T-helper 1 cell (primary cell): ENCODE measurements at places on chromosomes 3 and 15.
A peak's percentile ranks its signal among the peaks of the same experiment; 100 is the strongest.

DNA sequence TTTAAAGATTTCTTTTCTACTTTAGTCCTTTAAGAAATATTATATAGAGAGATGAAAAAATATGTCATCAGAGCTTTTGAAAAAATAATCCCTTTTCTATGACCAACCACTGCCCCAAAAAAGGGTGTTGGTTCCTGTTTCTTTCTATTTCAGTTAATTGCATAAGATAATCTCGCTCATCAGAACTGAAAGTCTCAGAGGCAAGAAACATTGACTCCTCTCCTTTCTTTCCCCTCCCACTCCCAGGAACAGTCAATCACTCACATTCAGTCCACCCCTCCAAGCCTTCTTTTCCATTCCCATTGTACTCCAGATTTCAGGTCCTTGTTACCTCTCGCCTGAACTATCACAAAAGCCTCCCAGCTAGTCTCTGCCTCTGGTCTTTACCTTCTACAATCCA, 153.7 kb upstream of the ABI3BP start:
- DNase-seq: no peak

- DNase-seq: no peak
Measured at GRCh38 chr15:38538328-38539007, 26.1 kb downstream of the RASGRP1 start.

DNA sequence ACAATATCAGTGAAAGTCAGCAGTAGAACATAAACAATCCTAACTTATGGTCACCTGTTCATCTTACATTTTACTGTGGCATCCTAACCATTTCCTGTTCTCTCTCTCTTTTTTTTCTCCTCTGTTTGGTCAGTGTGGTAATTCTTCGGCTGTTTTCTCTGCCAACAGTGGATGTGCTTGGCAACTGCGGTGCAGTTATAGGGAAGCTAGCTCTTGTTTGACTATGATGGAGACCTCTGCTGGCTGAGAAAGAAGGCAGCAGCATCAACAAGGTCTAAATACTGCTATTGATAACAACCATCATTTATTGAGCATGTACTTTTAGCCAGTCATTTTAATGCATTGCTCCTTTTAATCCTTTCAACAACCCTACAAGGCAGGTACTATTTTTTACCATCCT, 723 bp upstream of the DRD3 start:
- no peak for DNase-seq

GRCh38 chr3:212432-212831, 15.9 kb downstream of the CHL1 start:
- DNase-seq: no peak

GRCh38 chr3:149080699-149081091, 5.6 kb downstream of the HLTF start:
- no peak for DNase-seq

DNA sequence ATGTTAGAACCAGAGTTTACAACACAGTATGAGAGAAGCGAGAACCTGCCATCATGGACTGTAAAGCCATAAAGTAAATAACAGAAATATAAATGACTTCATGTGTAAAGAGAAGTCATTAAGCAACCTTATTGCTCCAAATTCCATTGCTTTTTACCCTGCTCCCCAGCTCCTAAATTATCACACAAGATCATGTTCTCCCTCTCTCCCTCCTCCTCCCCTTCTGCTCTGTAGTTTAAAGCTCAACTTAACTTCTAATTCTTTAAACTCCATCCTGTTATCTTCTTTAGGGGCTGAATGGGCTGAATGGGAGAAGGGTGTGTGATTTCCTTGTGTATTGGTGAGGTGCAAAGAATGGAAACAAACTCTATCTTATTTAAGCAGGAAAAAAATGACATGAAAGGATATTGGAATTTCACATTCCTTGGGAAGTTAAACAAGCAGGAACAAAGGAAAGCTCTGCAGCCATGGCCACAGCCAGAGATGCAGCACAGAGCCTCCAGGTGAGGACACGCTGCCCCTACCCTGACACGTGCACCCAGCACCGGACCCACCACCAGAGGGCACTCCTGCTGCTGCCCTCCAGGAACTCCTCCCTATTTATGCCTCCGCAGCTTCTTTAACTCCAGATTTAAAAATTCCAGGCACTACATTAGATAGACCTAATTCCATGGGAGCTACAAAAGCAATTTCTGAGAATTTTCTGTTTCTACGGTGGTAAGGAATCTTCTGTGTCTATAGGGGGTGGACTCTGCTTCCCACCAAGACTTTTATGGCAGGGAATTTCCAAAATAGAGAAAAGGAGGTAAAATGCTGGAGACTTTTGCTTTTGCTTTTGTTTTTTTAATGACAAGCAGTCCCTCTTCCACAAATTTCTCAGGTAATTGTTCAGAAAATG, 76.9 kb upstream of the ABI3BP start:
- DNase-seq: peak; percentile 58

DNA sequence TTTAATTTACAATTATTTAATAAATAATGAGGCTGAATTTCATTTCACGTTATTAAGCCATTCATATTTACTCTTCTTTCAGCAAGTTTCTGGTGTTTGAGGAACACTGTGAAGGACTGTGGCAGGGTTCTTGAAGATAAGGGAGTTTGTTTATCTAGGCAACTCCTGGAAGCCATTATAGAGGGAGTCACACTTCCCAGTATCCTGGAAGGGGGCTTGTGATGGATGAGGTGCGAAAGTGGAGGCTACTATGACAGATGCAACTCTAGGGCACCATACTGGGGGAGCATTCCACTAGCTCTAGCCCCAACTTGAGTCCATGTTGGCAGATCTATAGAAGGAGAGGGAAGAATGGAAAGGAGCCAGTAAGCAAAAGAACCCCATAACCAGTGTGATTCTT, 14.4 kb downstream of the CNOT10 start:
- no peak for DNase-seq

GRCh38 chr15:52635908-52636307, 43.3 kb downstream of the ATOSA start:
- DNase-seq: no peak

DNA sequence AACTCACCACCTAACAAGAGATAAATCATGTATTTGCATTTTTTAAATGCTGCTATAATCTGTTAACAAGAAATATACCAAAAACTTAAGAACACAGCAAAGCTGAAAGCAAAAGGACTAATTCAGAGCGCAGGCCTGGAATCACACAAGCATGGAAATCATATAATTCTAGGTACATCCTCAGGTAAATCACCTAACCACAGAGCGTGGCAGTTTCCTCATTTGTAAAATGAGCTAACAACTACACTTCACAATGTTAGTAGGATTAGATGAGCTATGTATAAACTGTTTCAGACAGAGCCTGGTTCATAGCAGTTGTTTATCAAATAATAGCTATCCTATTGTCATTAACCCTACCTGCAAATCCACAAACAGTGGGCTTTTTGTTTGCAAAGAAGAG, 146.4 kb downstream of the ERC2 start:
- no peak for DNase-seq

DNA sequence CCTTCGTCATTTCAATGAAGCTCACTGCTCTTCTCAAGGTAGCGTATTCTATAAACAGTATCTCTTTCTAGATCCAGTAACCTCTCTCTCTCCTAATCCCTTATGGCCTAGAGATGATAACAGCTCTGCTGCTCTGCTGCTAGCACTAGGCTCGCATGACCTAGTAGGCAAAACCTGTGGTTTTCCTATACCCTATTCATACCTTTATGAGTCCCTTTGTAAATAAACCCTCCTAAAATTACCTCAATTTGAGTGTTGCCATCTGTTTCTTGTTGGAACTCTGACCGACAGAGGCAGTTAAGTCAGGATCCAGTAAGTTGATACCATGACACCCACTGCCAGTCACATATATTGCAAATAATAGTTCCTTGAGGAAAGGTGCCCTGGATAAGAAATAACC, 7.3 kb downstream of the CCDC14 start:
- no peak for DNase-seq

DNA sequence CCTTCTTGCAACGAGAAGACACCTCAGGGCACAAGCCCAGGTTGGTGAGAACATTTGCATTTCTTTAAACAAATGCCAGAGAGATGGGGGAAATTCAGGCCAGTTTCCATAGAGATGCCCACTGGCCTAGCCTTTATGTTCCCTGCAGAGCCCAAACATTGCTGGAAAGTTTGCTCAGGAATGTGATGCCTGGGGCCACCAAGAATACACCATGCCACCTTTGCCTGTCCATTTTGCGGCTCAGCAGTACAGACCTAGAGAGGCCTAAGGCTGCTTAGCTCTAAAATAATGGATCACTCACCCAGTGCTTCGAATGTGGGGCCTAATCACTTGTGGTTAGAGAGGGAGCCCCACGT, 210.0 kb downstream of the RPLP1 start:
- DNase-seq: no peak

GRCh38 chr3:68006646-68007045, 352.2 kb upstream of the SUCLG2 start:
- DNase-seq: no peak

- DNase-seq: peak; percentile 17
Measured at GRCh38 chr3:141561426-141562034, 74.7 kb downstream of the RASA2 start.

- no peak for DNase-seq
Measured at GRCh38 chr3:42067326-42067725, 23.8 kb upstream of the TRAK1 start.

GRCh38 chr3:65168547-65168946, 480.7 kb upstream of the ADAMTS9 start:
- DNase-seq: no peak

- DNase-seq: no peak
Measured at GRCh38 chr3:177887475-177887874, 648.8 kb upstream of the KCNMB2 start.

- no peak for DNase-seq
Measured at GRCh38 chr3:169133178-169134161, 530.0 kb downstream of the MECOM start.

DNA sequence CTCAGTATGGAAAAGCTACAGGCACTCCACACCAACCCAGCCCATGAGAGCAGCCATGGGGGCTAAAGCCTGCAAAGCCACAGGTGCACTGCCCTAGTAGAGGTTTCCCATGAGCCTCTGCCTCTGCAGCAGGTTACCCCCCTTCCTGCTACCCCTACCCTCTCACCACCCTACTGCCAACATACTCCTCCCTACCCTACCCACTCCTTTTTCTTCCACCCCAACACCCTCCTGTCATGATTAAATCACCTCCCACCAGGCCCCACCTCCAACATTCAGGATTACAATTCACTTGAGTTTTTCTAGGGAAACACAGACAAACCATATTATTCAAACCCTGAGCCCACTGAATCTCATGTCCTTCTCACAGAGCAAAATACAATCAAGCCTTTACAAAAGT, 88.4 kb downstream of the LMLN start:
- no peak for DNase-seq

DNA sequence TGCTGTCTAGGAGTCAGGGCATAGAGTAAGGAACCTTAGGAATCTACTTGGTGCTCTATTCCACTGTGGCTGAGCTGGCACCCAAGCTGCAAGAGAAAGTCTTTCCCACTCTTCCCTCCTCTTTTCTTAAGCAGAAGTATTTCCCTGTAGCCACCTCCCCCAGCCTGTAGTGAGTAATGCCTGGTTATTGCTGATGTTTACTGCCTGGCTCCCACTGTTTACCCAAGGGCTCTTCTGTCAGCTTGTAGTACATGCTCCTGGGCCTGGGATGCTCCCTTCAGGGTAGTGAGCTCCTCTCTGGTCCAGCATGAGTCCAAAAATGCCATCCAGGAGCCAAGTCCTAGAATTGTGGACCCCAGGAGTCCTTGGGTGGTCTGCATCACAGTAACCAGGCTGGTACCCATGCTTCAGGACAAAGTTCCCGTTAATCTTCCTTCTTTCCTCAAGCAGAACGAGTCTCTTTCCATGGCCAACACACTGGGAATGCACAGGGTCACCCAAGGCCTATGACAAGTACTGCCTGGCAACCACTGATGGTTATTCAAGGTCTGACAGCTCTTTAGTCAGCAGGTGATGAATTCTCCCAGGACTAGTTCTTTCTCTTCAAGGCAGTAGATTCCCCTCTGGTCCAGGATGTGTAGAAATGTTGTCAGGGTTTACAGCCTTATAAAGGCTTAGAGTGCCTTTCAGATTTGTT, 17.6 kb downstream of the GALK2 start:
- DNase-seq: no peak

DNA sequence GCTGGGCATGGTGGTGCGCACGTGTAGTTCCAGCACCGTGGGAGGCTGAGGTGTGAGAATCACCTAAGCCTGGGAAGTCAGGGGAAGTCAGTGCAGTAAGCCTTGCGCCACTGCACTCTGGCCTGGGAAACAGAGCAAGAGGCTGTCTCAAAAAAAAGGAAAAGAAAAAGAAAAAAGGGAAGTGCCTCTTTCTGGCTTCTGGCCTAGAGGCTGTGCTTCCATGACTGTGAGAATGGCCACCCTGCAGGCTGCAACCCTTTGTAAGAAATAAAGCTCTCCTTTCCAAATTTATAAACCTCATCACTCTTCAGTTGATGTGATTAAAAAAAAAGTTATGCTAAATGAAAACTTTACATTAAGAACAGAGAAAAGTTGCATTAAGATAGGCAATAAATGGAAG, 774.3 kb downstream of the TUSC7 start:
- DNase-seq: no peak

DNA sequence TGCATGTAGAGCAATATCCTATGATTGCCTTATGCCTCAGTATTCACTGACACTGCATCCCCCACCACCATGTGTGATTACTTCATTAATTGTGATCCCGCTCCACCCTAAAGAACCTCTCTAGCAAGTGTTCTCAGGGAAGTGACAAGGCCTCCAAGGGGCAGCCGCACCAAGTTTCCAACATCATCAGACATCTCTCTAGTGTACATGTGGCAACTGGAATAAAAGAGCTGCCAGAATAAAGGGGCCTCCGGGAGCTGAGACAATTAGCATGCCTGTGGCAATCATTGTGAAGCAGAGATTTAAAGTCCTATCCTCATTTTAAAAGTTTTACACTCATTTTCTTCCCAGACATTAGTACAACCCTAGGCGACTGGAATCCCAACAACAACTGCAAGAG, 902.1 kb upstream of the SEMA6D start:
- DNase-seq: no peak

- DNase-seq: no peak
Measured at GRCh38 chr15:58549785-58550074, 117.9 kb downstream of the LIPC start.

DNA sequence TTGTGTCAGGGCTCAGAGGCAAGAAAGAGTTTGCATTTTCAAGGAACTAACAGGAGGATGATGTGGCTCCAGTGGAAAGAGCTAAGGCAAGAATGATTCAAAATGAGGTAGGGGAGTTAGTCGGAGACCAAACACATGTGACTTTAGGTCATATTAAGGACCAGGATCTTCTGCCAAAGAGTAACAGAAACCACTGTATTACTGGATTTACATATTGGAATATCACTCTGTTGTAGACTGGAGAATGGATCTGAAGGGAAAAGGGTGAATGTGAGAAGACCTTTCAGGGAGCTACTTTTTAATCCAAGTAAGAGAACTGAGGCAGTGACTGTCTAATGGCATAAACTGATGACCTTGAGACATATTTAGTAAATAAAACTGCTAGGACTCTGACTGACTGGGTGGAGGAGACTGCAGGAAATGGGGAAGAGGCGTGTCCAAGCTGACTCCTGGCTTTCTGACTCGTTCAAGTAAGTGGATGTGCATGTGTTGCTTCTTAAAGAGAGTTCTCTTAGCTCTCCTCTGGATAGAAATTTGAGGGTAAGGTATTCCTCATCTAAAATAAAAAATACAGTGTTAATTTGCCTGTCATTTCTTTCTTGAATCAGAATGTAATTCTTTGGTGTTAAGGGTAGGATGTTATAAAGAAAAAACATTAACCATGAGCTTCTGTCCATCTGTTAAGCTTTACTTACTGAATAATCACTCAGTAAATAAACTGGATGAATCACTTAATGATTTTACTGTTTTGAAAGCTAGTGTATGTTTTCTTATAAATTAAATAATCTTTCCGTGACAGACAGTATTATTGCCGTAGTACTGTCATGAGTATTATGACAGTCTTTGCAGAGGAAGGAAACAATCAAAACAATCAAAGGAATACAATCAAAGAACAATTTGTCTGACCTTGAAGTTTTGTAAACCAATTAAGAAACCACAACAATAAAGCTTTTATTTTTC, 58.3 kb upstream of the CFAP20DC start:
- no peak for DNase-seq
